ENCODE measurements at places on chromosomes 2 and 18. TPM values are rescaled to one million over a fixed set of nuclear protein-coding genes. Genes with fewer than 3 reads are reported as not detected.

DNA sequence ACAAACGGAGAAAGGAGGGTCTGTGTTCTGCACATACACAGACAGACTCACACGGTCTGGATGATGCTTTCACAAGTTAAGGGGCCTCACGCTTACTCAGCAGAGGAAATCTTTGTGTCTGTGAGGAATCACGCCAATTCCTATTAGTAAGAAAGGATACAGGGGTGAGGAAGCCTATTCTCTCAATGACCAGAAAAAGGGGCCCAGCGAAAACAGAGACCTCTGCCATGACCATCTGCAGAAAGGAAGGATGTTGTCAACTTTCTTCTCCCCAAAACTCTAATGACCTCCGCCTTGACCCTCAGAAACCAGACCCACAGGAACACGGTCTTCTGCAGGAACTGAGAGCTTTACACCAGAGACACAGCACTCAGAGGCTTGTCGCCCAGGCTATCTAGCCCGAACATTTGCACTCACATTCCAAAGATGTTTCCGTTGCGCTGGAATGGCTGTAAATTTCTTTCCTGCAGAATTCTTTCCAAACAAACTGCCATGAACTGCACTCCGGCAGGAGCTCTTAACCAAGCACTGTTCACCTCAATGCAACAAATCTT is 186.3 kb downstream of the TCF4 start:
- DNase-seq: no peak
- no peak overlapping the region for H3K27ac ChIP-seq
- H3K27me3 ChIP-seq: no peaks in the 10 kb centered on the region
- no peaks in the 10 kb centered on the region for H3K4me1 ChIP-seq

- no peak overlapping the region for H3K27ac ChIP-seq
- H3K36me3 ChIP-seq: no peaks in the 10 kb centered on the region
- H3K4me3 ChIP-seq: no peak overlapping the region
- no peaks in the 10 kb centered on the region for H3K27me3 ChIP-seq
These were observed 58.9 kb downstream of the TRPM8 start for GRCh38 chr2:233976087-233976486.

- no peaks in the 10 kb centered on the region for H3K36me3 ChIP-seq
- no peaks in the 10 kb centered on the region for H3K4me1 ChIP-seq
- H3K27me3 ChIP-seq: no peaks in the 10 kb centered on the region
- no peak for DNase-seq
- H3K4me3 ChIP-seq: no peak overlapping the region
- H3K27ac ChIP-seq: no peak overlapping the region
These were observed 1293.2 kb upstream of the FAM98A start for GRCh38 chr2:34892256-34892655.

DNA sequence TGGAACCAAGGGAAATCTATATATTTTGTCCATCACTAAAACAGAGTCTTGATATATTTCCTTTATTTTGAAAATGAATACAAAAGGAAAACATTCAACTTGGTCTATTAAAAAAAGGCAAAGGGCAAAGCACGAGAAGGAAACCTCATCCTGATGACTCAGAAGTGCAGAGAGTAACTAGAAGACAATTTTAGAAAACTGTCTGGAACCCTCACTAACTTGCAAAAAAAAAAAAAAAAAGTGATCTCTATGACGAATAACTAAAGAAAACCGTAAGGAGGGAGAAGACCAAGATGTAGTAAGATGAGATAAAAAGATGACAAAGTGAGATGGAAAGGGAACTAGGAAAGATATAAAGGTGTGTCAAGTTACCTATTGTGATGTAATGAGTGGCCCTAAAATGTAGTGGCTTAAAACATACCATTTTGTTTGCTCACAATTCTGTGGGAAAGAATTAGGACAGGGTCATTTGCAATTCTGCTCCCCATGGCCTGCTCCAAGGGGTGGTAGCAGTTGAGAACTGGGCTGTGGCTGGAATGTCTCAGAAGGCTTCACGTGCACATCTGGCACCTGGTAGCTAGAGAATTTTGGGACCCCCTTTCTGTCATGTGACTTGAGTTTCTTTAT is 303.0 kb downstream of the DYSF start:
- no peak overlapping the region for H3K4me3 ChIP-seq
- H3K36me3 ChIP-seq: no peaks in the 10 kb centered on the region
- no peaks in the 10 kb centered on the region for H3K4me1 ChIP-seq
- no peak overlapping the region for H3K27ac ChIP-seq
- no peak for DNase-seq
- H3K27me3 ChIP-seq: no peaks in the 10 kb centered on the region

DNA sequence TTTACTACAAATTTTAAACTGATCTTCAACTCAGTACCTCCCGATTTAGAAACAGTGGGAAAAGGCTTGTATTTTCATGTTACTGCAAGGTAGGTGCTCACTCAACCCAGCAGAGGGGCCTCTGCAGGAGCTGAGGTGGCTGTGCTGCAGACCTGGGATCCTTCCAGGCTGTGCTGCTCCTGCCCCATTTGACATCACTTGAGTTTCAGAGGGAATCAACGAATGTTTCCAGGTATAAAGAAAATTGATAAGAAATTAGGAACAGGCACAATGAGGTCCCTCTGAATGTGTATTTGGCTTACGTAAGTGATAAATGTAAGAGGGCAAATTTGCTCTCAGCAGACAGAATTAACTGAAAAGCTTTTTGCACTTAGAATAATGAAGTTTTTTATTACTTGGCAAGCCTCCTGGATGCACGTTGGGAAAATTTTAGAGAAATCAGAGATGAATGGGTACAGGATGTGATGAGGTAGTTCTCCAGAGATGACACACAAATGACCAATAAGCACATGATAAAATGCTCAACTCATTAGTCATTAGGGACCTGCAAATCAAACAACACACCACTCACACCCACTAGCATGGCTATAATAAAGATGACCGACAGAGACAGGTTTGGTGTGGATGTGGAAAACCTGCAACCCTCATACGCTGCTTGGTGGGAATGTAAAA is 114.0 kb downstream of the NOL10 start:
- no peaks in the 10 kb centered on the region for H3K27me3 ChIP-seq
- H3K36me3 ChIP-seq: no peaks in the 10 kb centered on the region
- no peaks in the 10 kb centered on the region for H3K4me1 ChIP-seq
- no peak for DNase-seq

The SIX3 gene
- total RNA-seq: not detected

The GPR35 gene
- 3.3 TPM for total RNA-seq

All from prostate gland (tissue), 2 donors.